Small intestine (tissue), 16 donors: ENCODE measurements at places on chromosomes 3 and 15. TPM values are rescaled to one million over a fixed set of nuclear protein-coding genes. Genes with fewer than 3 reads are reported as not detected.
A peak's percentile ranks its signal among the peaks of the same experiment; 100 is the strongest.

The FBXW12 gene
- not detected for polyA plus RNA-seq

The PTPRG gene
- polyA plus RNA-seq = 0.81 TPM

The CPNE9 gene
- not detected for polyA plus RNA-seq

GRCh38 chr15:39429898-39430357 lies 151.0 kb upstream of the THBS1 start:
- DNase-seq = peak; percentile 83

The MAGI1 gene
- 13.0 TPM for polyA plus RNA-seq

The PLA2G4D gene
- 0.22 TPM for polyA plus RNA-seq

DNA sequence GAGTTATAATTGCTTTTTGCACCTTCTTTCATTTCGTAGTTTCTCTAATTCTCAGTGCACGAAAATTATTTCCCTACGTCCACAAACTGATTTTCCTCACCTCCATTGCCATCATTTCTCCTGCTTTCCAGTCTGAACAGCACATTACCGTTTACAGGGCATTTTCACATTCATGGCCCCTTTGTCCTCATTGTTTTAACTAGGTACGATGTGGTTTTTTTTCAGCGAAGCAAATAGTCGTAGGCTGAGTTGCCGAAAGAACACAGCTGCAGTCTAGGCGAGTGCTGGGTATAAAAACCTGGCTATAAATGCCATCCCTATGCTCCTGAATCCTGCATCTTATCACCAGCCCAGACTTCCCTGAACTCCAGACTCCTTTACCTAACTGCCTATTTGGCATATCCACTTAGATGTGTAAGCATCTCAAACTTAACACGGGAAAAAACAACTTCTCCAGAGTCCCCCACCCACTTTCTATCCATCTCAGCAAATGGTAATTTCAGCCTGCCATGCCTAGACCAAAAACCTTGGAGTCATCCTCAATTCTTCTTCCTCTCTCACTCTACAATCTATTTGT lies 691 bp upstream of the FSIP1 start:
- DNase-seq = no peak

DNA sequence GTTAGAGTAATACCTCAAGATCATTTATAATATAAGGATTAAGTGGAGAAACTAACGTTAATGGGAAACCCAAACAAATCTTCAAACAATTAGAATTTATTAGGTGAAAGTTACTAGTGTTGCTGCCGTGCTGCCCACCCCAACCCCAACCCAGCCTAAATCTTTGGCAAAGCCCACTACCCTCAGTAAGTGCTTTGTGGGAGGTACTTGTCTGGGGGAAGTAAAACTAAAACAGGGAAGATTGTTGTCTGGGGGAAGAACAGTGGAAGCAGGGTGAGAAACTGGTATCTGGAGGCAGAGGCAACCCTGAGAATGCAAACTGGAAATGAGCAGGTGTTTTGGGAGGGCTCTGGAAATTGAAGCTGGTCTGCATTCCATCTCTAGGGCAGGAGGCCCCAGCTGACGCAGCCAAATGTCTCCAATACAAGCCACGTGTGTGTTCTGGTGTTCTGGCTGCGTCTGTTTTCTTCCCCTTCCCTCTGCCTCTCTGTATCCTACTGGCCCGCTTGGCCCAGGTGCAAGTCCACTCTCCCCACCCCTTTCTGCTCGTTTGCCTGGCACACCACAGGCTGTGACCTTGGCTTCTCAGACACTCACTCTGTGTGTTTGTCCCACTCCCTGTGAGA lies 32.7 kb downstream of the FEM1B start:
- DNase-seq = peak; percentile 42

The CKMT1B gene
- polyA plus RNA-seq = 113 TPM
